ENCODE measurements at places on chromosomes 4 and X.

GRCh38 chrX:30610026-30610425 lies 32.5 kb upstream of the TASL start:
- no peak for DNase-seq

DNA sequence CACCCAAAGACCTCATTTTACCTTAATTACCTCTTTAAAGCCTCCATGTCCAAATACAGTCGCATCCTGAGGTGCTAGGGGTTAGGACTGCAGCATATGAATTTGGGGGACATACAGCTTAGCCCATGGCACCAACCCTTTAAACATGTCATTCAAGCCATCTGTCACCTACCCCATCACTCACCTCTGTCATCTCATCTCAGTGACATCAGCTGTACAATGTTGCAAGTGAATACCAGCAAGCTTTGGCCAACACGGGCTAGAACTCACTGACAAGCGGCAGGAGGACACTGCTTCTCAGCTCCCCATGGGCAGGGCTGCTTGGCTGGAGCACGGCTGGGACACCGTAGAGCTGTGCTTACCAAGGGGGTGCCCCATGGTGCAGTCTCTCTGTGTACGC lies 107.5 kb downstream of the STK32B start:
- DNase-seq: no peak

GRCh38 chr4:2423695-2424094 lies 4.9 kb downstream of the CFAP99 start:
- no peak for DNase-seq

GRCh38 chr4:101033986-101034385 lies 313.3 kb downstream of the PPP3CA start:
- no peak for DNase-seq

- no peak for DNase-seq
Measured at GRCh38 chr4:99915449-99915848, 21.2 kb upstream of the LAMTOR3 start.

All from activated CD4-positive, alpha-beta T cell treated with anti-CD3 and anti-CD28 coated beads, Interleukin-2, amount 50 U/mL, for 16 hours (primary cell).